IgD-negative memory B cell (primary cell): ENCODE measurements at places on chromosomes 12 and 14. TPM values are rescaled to one million over a fixed set of nuclear protein-coding genes. Genes with fewer than 3 reads are reported as not detected.

Gene TMEM30B
- polyA plus RNA-seq = 0.33 TPM

Gene ATG2B
- polyA plus RNA-seq = 1.9 TPM

Gene MGST1
- not detected for polyA plus RNA-seq

Gene SERPINA5
- polyA plus RNA-seq = not detected

Gene GALNT9
- 1.5 TPM for polyA plus RNA-seq

Gene C14orf132
- 0.04 TPM for polyA plus RNA-seq

Gene ATL1
- 4.1 TPM for polyA plus RNA-seq

Gene TSHR
- not detected for polyA plus RNA-seq

Gene FIGNL2
- polyA plus RNA-seq = not detected

Gene CLEC1A
- polyA plus RNA-seq = not detected

Gene DDX55
- 23.5 TPM for polyA plus RNA-seq

Gene PLEKHH1
- polyA plus RNA-seq = not detected

Gene C12orf56
- not detected for polyA plus RNA-seq

Gene ZC3H10
- 2.9 TPM for polyA plus RNA-seq

Gene KRT6B
- not detected for polyA plus RNA-seq

Gene ACOT4
- polyA plus RNA-seq = 2.4 TPM

Gene MANSC4
- polyA plus RNA-seq = 0.45 TPM

Gene NAV3
- 0.11 TPM for polyA plus RNA-seq

Gene MEG3
- polyA plus RNA-seq = not detected

Gene MYBPC1
- not detected for polyA plus RNA-seq

Gene COX6A1
- polyA plus RNA-seq = 830 TPM

Gene PRR13
- 689 TPM for polyA plus RNA-seq
